ENCODE measurements at places on chromosomes 5 and 9.

DNA sequence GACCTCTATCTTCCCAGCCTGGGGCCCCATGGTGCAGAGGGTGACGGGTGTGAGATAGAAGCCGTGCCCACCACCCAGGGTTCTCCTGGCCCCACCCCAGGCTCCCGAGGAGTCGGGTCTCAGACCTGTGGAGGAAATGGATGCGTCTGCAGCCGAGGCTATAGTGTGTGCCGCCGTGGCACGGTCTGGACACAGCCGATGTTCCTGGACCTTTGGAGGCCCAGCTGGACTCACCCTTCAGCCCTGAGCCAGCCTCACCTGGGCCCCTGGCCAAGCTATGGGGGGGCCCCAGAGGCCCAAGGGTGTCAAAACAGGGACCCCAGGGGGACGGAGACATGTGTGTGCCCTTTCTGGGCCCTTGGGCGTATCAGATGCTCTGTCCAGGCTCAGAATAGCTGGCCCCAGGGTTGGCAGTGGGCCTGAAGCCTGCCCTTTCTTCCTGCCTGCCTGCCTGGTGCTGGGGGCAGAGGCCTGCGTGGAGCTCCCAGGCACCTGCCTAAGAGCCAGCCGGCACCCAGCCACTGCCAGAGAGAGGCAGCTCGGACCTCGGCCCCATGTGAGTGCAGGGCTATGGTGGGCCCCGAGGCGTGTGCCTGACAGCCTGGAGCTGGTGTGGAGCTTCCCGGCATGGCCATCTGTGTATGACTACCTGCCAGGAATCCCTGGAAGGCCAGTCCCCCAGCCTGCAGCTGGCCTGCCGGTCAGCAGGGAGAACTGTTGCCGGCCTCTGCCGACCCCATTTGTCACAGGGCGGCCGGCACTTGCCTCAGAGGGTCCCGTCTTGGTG, 41.8 kb downstream of the KCNT1 start:
- no peak for DNase-seq

DNA sequence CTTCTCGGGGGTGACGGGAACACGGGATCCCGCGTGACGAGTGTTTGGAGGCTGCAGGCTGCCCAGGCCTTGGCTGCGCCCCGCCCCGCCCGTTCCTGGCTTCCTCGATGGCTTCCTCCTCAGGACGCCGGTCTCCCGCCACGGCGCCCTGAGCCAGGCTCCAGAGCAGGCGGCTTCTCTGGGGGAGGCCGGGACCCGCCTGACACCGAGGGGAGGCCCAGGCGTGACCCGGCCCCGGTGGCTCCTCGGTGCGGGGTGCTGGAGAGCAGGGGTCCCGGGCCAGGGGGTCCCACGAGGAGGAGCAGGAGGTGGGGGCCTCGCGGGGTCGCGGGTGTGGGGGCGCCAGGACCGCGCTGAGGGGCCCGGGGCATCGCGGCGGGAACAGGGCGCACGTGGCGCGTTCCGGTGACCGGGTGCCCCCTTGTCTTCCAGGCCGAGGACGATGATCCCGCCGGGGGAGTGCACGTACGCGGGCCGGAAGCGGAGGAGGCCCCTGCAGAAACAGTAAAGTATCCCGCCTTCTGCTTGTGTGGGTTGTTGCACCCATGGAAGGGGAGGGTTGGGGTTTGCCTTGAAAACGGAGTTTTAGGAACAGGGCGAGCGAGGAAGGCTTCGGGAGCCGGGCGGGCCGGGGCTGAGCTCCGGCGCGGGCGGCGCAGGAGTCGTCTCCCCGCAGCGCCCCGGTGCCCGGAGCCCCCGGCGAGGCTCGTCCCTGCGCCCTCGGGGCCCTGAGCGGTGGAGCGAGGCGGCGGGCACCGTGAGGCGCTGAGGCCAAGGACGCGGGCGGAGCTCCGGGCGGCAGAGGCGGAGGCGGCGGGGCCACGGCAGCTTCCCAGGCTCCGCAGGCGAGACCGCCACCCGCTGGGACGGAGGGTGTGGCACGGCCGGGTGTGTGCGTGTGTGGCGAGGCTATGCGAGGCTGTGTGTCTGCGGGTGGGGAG, 22.2 kb downstream of the AHRR start:
- DNase-seq: peak; percentile 59

DNA sequence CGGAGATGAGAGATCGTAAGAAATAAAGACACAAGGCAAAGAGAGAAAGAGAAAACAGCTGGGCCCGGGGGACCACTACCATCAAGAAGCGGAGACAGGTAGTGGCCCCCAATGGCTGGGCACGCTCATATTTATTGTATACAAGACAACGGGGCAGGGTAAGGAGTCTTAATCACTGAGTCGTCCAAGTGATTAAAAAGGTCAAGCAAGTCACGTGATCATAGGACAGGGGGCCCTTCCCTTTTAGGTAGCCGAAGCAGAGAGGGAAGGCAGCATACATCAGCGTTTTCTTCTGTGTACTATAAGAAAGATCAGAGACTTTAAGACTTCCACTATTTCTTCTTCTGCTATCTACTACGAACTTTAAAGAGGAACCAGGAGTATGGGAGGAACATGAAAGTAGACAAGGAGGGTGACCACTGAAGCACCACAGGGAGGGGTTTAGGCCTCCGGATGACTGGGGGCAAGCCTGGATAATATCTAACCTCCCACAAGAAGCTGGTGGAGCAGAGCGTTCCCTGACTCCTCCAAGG, 24.6 kb upstream of the QSOX2 start:
- no peak for DNase-seq

GRCh38 chr9:133199648-133200321, 9.3 kb downstream of the OBP2B start:
- DNase-seq: no peak

GRCh38 chr5:93829346-93829745, 87.9 kb upstream of the POU5F2 start:
- DNase-seq: no peak

DNA sequence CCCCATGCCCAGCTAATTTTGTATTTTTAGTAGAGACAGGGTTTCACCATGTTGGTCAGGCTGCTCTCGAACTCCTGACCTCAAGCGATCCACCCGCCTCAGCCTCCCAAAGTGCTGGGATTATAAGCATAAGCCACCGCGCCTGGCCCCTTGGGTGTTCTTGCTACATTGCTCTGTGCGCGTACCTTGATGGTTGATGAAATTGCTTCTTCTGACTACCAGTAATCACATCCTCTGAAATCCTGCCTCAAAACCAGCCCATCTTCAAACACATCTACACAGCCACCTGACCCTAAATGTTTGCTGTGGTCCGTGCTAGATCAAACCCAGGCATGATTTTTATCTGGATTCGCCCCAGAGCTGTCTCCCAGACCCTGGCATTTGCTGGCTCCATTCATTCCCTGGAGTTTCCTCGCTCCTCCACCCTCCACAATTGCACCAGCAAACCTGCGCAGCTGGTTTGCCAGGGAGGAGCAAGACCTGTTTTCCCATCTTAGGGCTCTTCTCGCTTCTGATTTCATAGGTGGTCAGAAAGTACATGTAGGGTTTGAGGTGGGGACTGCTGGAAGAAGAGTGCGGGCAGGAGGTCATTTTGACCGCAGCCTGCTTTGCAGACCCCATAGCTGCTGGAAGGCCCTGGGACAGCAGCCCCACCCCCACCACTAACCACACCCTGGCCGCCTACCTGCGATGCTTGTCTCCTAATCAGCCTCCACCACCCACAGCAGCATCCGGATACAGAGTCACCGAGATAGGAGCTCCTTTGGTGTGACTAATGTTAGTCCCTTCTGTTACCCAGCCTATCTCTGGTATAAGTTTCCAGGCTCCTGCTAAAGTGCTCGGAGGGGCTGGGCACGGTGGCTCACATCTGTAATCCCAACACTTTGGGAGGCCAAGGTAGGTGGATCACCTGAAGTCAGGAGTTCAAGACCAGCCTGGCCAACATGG, 22.7 kb downstream of the SWI5 start:
- no peak for DNase-seq

DNA sequence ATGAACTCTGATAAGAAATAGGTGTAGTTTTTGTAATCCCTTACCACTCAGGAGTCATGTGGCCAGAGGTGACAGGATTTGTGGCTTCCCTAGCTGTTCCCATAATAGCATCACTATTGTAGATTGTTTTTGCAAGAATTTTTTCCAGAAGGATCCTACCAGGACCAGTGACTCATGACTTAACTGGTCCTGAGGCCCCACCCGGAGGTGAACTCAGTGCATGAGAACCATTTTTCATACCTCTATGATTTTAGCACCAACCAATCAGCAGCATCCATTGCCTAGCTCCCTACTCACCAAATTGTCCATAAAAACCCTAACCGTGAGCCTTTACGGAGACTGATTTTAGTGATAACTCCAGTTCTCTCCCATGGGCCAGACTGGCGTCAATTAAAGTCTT, 484.8 kb downstream of the PSAT1 start:
- no peak for DNase-seq

DNA sequence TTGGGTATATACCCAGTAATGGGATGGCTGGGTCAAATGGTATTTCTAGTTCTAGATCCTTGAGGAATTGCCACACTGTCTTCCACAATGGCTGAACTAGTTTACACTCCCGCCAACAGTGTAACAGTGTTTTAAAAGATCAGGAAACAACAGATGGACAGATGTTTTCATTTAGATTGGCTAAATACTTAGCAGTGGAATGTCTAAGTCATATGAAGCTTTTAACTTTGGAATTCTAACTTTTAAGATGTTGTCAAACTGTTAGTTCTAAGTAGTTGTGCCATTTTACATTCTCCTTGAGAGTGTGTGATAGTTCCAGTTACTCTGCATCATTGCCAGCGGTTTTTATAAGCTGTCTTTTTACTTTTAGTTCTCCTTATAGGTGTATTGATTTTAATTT, 688.8 kb downstream of the SEMA5A start:
- no peak for DNase-seq

- no peak for DNase-seq
Measured at GRCh38 chr5:181259974-181260719, 796 bp downstream of the TRIM52 start.

DNA sequence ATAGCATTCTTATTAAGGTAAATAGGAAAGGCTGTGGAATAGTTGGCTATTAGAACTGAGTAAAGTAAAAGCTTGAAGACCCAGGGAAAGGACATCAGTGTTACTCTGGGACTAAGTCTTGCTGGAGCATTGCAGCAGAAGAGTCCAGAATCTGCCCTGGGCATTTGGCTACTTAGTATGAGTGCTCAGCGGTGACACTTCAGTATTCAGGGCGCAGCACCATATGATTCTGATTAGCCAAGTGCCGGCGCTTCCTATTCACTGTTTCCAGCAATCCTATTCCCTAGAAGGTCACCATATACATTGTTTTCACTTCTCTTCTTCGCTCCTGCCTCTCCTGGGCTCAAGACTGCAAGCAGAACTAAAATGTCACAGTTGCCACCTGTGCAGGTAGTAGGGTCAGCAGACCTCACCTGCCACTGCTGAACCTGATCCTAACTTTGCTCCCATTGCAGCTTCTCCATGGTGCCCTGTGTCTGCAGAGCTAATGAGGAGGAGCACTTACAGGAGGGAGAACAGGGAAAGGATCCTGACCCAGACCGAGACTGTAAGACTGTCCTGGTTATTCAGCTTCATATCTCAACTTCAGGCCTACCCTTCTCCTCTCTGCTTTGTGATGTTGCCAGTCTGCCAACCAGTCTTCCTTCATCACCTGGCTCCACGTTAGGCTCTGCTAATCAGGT, 313.6 kb upstream of the PIK3R1 start:
- no peak for DNase-seq

DNA sequence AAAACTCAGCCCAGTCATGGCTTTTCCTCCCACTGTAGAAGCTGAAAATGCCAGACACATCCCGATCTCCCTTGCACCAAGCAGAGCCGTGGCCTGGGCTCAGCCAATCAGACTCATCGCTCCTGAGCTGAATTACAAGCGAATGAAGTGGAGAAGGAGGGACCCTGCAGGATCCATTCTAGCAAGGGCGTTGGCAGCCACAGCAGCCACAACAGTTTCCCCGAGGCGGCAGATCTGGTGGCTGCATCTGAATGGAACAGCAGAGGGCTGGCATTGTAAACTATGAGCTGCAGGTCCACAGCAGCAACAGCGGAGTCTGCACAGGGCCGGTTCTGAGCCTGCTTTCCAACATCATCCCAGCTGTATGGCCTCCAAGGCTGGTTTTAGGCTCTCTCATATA, 23.8 kb downstream of the ALG2 start:
- no peak for DNase-seq

GRCh38 chr9:98795970-98796363, 388 bp downstream of the ANKS6 start:
- no peak for DNase-seq

DNA sequence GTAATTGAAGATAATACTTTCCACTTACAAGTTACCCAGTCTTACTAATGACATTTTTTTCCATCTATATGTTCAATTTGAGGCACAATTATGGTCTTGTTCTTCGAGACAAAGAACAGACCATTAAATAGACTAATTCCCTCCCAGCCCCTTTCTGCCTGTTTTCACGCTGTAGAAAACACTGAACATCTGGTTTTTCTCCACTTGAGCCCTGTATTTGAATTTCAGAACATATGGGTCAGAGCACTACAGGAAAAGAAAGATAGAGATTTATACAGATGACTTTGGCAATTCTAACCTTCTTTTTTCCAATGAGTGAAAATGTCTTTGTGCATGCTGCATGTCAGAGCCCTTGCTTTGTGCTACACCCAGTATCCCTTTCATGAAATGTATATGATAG, 506.9 kb downstream of the LRRC70 start:
- no peak for DNase-seq

DNA sequence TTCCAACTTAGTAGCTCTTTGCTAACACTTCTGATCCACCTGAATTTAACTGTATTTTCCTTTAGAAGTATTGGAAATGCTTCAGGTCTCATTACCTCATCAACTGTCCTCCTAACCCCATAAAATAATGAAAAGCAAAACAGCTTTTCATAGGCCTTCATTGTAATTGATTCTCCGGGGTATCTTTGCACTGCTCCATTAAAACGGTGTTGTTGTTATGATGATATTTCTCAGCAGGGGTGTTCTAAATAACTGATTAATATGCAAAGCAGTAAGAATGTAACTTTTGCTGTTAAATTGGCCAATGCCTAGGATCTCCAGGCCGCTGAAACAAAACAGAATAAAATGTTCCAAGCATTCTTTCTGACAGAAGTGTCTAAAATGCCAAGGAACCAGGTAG, 1983.2 kb downstream of the EFNA5 start:
- no peak for DNase-seq

- DNase-seq: no peak
Measured at GRCh38 chr5:181138258-181138657, 7.3 kb upstream of the OR2V1 start.

GRCh38 chr5:174172152-174172551, 126.6 kb downstream of the NSG2 start:
- DNase-seq: no peak

DNA sequence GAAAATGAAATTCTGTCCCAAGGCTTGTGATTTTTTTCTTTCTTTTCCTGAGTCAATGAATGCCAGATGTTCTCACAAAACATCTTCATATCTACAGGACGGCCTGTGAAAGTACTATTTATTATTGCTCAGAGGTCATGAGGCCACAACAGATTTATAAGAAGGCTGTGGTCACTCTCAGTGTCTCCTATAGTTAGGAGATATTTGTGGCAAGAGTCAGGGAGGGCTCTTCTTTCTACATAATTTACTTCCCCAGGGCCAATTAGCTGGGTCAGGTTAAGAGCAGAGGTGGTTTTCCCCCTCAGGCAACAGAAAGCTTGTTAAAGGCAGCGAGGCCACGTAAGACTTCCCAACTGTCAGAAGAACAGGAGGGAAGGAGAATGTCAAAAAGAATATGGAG, 248.7 kb downstream of the SLIT3 start:
- DNase-seq: no peak

- DNase-seq: no peak
Measured at GRCh38 chr9:17402309-17402708, 176.6 kb upstream of the SH3GL2 start.
